ENCODE measurements at places on chromosomes 2 and 18. TPM values are rescaled to one million over a fixed set of nuclear protein-coding genes. Genes with fewer than 3 reads are reported as not detected.

Gene CCL20
- 3.2 TPM for total RNA-seq

Gene LRRC30
- total RNA-seq = not detected

Gene MC4R
- not detected for total RNA-seq

Gene RNU2-63P
- 4.9 TPM for total RNA-seq

Gene SIGLEC15
- total RNA-seq = 0.41 TPM

Gene HOXD3
- 25.4 TPM for total RNA-seq

Gene CENPA
- 24.7 TPM for total RNA-seq

Gene ASB18
- total RNA-seq = not detected

Gene PLA2R1
- total RNA-seq = 3.6 TPM

Gene CD8A
- 0.34 TPM for total RNA-seq

DNA sequence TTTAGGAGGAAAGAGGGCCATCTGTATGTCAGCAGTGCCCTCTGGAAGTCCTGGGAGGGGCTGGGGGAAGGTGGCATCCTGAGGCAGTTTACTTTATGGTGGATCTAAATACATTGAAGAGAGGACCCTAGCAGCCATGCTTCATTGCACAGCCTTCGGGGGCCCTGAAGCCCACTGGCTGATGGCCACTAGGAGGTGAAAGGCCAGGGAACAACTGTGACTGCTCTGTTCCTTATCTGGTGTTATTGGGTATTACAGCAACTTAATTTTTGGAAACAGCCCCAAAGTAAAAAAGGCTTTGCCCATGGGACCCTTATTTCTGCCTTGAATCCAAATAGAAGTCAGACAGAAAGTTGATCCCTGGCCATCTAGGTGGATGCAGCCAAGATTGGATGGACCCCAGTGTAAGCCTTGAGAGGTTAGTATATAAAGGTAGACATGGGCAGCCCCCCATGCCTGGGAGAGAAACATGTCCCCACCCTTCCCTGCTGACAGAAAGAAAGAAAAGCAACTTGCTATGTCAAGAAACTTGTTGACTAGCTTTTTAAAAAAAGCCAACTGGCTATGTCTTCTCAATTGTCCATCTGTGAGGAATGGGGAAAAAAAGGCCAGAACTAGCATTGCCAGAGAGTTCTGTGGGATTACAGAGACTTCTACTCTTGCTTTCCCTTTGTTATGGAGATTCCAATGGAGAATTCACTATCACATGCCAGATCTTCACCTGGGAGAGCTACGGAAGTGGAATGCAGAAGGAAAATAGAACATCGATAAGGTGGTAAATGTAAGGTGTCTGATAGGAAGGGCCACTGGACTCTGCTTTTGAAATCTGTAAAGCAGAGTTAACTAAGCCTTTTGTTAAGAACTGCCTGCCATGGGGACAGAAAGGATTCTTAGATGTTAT, 58.6 kb upstream of the OSR1 start:
- no peak for DNase-seq

DNA sequence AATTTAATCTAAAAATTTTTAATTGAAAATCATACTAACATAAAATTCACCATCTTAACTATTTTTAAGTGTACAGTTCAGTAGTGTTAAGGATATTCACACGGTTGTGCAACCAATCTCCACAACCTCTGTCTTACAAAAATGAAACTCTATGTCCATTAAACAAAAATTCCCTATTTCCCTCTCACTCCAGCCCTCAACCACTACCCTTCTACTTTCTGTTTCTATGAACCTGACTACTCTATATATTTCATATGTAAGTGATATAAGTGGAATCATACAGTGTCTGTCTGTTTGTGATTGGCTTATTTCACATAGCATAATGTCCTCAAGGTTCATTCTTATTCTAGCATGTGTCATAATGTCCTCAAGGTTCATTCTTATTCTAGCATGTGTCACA, 34.3 kb upstream of the OSBPL6 start:
- no peak for DNase-seq

GRCh38 chr2:161237392-161238264, 70.6 kb upstream of the PSMD14 start:
- no peak for DNase-seq

GRCh38 chr18:7257426-7257740, 26.5 kb downstream of the LRRC30 start:
- DNase-seq = no peak

GRCh38 chr18:28075501-28075900, 101.4 kb downstream of the CDH2 start:
- no peak for DNase-seq

GRCh38 chr2:105744909-105745853, at the start of gene NCK2:
Gene NCK2, plus strand, starts transcription at chr2:105744912. Its CDS starts 110,152 bp downstream, at chr2:105855064.
- no peak for DNase-seq

DNA sequence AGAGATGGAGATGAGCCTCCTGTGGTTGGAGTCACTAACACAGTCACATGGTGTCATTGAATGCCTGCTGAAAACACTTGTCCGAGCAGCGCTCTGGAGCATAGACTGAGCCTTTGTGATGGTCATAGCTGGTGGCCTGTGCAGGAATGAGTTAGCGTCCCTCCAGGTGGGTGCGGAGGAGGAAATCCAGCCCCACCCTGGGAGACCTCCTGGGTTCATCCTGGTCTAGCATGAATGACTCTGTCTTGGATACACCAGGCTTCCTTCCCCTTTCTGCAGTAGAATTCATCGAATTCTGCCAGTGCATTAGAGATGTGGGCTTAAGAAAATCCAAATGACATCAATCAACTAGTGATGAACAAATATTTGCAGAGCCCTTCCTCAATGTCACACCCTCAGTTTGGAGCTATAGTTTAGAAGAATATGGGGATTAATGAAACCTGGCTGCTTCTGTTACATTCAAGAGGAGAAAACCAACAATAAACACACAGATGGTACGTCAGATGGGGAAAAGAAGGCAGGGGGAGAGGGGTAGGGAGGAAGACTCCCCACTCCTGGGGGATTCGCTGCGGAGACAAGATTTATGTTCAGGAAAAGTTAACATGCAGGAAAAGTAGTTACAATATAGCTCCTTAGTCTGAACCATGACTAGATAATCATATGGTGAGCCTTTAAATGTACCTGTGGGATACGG, 136.7 kb downstream of the DDX1 start:
- DNase-seq = no peak

DNA sequence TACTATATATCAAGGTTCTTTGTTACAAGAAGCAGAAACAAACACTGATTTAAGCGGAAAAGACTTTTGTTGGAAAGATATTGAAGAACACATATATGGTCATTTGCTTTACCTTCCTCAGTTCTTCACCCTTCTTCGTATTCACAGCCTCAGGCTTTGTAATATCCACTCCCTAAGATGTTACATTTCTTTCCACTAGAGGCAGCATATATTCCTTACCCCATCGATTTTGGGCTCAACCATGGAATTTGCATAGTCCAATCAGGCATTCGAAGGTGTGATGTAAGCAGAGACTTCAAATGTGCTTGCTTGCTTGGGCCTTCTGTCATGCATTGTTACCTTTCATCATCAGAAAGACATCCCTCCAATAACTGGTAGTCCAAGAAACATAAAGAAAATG, 287.4 kb downstream of the PID1 start:
- DNase-seq = no peak

DNA sequence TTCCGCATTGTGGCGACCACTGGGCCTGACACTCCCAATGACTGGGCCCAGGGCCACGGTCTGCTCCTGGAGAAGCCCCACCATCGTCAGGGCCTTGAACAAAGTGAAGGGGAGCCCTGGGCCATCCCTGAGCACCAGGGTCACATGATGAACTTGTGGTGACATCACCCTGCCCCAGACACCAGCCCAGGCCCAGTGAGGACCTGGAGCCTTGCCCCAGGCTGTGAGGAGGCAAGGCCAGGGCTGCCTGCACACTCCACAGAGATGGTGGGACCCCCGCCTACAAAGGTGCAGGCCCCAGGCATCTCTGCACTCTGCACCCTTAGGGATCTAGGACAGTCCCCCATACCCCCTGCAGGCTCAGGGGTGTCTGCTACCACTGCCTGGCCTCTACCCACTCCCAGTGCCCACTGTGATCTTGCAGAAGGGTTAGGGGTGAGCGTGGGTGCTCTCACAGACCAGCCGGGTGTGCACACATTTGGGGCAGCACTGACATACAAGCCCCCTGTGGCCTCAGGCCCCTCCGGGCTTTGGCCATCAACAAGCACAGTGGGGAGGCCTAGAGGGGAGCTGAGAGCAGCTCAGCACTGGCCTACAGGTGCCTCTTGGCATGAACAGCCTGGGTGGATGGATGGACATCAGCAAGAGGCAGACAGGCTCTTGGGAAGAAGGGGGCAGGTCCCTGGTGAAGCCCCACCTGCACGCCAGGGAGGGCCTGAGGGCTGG, 624.0 kb upstream of the LRRTM4 start:
- DNase-seq = peak; percentile 62

DNA sequence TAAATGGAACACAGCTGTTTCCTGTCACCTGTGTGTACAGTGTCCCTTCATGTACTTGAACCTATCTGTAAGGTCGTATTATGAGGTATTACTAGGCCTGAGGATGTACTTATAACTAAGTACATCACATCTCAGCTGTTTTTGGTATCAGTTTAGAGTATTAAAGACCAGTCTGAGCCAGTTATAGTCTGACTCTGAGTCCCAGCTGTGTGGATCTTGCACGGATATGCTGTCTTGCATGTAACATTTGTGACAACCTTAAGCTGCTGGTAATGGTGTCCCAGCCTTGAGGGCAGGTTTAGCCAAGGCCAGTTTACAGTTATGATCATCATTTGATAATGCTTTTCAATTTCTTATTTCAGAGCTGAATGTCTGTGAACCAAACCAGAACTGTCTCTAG, 496.3 kb downstream of the SLC4A3 start:
- no peak for DNase-seq

DNA sequence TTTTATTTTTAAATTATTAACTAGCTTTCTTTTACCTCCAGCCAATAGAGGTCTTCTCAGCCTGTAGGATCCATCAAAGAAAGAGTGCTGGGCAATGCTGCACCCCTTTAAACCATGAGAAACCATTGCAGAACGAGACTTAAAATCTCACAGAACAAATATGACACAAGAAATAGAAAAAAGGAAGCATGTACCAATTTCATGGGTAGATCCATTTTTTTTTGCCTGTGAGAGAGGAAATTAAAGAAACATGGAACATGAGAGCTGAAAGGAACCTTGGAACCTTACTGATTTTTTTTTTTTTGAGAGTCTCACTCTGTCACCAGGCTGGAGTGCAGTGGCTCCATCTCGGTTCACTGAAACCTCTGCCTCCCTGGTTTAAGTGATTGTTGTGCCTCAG, 14.0 kb downstream of the HRH4 start:
- no peak for DNase-seq

DNA sequence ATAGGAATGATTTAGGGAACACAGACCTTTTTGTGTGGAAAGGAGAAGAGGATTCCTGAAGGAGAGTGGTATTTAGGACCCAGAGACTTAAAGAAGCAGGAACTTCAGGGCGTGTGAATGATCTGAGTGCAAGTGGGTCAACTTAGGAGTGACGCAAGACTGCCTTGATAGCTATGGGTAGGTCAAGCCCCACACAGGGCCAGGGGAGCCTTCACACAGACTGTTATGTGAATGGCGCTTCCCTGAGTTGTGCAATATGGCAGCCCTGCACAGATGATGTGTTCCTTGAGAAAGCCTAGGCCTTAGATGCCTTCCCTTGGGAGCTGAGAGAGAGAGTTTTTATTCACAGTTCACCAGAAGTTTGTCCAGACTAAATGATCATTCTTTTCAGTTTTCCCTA, 47.1 kb upstream of the IGFBP5 start:
- DNase-seq = no peak

GRCh38 chr2:128464456-128464855, 145.8 kb upstream of the HS6ST1 start:
- DNase-seq = peak; percentile 18

- DNase-seq = no peak
Observed at GRCh38 chr2:199704358-199705238, 146.4 kb downstream of the FTCDNL1 start.

- no peak for DNase-seq
Observed at GRCh38 chr2:181812106-181812743, 79.3 kb upstream of the ITPRID2 start.

GRCh38 chr2:190653931-190654330, 5.0 kb downstream of the NAB1 start:
- no peak for DNase-seq

- DNase-seq = no peak
Observed at GRCh38 chr2:73009177-73009839, 62.2 kb downstream of the SFXN5 start.

- DNase-seq = no peak
Observed at GRCh38 chr18:47929681-47930198, 719 bp downstream of the SMAD2 start.

- no peak for DNase-seq
Observed at GRCh38 chr2:151999053-151999452, 99.8 kb downstream of the CACNB4 start.

GRCh38 chr2:207412787-207413310, 116.9 kb upstream of the CREB1 start:
- no peak for DNase-seq

DNA sequence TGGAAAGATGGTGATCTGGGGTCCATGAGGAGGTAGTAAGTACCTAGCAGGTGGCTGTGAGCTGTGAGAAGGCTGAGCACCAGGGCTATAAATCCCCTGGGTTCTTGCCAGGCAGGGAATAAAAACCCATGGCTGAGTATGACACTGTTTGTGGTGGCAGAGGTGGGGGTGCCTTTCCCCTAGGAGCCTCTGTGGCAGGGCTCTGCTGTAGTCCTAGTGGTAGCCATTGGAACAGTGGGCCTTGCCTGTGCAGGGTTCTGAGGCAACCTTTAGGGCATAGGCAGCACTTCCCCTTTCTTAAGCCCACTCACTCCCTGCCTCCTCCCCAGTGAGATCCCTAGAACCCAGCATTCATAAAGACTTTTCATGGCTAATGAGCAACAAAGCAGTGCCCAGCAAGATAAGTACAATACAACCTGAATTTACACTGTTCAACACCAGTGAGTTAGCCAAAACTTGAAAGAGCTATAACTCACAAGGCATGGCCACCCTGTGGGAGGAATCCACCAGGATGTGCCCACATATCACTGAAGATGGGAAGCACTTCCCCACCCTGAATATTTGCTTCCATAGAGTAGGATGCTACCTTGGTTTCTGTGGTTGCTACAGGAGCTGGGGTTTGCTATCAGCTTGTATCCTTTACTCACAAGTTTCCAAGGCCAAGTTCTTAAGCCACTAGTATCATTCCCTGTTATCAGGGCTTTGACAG, 100.9 kb upstream of the NEUROD1 start:
- DNase-seq = no peak

- no peak for DNase-seq
Observed at GRCh38 chr2:28155627-28156026, 237.0 kb upstream of the FOSL2 start.

DNA sequence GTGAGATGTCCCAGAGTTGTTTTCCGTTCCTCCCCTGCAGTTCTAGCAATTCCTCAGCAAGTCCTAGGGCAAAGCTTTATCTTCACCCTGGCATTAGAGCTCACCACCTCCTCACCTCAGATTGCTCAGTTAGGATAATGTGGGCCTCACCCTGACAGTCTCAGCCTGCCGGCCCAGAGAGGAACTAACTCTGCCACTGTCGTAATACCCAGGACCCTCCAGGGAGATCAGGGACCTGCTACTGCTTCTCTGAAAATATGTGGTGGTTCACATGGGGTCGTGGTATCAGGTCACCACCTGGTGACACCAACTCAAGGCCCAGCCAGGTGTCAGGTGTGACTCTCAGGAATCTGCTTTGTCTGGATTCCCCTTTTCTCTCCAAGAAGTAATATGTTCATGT, 120.7 kb downstream of the FEZ2 start:
- DNase-seq = no peak

GRCh38 chr18:73679941-73680712, 467.5 kb downstream of the FBXO15 start:
- no peak for DNase-seq

- DNase-seq = no peak
Observed at GRCh38 chr18:61681065-61681464, 211.7 kb downstream of the RNF152 start.

Data from type B pancreatic cell (in vitro differentiated cells).